ENCODE measurements at places on chromosomes 6 and 20.

DNA sequence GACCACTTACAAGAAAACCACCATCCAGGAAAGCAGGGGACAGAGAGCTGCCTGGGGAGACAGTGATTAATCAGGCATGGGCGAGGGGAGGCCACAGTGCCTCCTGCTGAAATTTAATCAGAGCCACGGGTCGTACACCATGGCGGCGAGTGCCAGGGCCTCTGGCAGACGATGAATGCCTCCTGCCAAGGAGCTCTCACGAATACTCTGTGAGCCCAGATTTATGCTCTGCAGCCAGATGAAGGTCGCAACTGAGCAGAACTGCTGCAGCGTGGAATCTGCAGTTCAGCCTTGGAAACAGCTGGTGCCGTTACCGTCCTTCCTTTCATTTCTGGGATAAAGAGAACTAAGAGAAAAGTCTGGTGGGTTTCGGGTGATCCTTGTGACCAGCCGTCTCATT lies 85.6 kb downstream of the BFSP1 start:
- no peak for DNase-seq

DNA sequence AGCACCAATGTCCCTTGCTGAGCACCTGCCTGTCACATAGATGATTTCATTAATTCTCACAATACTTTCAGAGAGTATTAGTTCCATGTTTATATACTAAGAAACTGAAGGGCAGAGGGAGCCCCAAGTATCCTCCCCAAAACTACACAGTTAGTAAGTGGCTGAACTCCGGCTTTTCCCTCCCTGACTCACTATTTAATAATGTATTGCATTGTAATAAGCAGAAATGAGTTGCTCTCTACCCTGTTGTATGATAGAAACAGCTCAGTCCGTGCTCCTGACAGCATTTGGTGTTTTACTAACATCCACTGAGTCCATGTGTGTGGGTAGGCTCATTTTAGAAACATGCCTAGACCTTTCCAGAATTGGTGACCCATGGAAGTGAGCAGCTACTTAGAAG lies 76.8 kb downstream of the OLIG3 start:
- no peak for DNase-seq

DNA sequence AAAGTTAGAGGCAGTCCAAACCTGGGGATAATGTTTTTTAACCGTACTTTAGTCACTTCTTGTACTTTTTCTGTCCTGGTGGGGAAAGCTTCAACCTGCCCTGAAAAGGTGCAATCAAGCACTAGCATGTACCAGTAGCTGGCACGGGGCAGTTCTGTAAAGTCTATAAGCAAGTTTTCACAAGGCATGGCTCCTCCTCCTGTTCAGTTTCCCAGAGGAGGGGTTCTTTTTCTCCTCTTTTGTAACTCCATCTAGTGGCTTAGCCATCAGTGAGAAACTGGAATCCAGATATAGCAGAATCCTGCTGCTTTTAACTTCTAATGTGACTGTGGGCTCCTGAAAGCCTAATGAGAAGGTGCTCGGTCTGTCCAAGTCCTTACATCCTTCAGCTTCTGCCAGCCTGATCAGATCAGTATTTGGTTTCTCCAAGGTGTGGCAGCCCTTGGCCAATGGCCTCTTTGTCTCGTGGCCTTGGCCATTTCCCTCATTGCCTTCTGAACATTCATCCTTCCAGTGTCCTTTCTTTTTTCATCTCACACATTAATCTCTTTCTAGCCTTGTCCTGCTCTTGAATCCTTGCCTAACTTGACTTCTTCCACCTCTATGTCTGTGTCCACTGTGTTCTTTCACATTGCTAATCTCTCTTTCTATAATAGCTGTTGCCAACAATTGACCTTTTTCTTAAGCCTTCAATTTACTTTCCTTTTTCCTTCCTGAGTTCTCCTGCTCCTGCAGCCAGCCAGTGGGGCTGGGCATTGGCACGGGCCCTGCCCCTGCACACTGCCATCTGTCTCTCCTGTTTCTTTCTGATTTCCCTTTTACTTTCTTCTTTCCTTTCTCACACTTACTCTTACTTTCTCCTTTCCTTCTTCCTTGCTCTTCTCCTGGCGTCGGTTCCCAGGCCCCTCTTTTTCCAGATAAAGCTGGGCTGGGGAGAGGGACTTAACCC lies 222.0 kb upstream of the SYNCRIP start:
- no peak for DNase-seq

DNA sequence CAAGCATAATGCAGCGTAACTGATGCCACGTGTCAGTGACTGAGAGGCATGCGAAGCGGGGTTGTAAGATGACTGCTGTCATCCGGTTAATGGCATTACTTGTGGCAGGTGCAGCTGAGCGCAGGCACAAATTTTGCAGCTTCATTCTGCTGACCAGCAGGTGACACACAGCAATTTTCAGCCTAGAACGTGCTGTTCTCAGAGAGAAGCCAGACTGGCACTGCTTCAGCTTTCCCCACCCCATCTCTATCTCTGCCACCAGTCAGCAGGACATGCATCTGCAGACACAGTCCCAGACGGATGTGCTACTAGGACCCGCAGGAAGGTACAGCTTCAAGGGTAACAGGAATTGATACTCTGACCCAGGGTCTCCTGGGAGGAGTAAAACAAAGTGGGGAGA lies 221.8 kb downstream of the KIF16B start:
- no peak for DNase-seq

DNA sequence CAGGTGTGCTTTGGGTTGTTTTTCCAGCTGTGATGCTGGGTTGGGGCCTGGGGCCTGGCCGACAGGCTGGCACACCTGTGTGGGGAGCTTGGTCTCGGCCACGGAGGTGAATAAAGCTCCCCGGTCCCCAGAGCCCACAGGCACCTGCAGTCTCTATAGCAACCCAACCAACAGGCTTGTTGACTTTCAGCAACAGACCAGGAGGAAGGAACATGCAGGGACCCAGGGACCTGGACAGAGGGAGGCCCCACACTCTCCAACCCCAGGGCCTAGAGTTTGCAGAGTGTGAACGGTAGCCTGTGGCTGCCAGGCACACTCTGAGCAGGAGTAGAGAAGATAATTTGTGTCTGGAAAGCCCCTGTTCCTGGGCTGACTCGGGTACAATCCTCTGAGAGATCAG lies 14.6 kb upstream of the SYNJ2 start:
- no peak for DNase-seq

DNA sequence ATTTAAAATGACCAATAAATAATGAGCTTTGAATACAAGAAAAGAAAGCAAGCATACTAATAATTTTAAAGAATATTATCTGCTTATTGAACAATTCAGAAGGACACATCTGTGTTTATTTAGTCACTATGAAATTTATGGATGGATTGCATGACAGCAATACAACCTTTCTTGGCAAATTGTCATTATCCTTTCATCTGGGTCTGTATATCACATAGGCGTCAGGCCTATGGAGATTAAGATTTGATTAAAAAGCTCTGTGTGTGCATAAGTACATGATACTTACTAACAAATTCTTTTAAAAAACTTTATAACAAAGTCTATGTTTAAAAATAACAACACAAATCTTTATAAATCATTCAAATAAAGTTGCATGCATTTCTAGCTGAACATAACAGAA lies 1394.4 kb downstream of the KHDRBS2 start:
- DNase-seq, result no peak

DNA sequence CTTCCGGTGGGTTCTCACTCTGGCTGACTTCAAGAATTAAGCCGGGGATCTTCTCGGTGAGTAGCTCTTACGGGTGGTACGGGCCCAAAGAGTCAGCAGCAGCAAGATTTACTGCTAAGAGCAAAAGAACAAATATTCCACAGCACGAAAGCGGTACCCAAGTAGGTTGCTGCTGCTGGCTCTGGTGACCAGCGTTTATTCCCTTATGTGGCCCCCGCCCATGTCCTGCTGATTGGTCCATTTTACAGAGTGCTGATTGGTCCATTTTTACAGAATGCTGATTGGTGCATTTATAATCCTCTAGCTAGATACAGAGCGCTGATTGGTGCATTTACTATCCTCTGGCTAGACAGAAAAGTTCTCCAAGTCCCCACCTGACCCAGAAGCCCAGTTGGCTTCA lies 44.3 kb downstream of the FAM50B start:
- no peak for DNase-seq

DNA sequence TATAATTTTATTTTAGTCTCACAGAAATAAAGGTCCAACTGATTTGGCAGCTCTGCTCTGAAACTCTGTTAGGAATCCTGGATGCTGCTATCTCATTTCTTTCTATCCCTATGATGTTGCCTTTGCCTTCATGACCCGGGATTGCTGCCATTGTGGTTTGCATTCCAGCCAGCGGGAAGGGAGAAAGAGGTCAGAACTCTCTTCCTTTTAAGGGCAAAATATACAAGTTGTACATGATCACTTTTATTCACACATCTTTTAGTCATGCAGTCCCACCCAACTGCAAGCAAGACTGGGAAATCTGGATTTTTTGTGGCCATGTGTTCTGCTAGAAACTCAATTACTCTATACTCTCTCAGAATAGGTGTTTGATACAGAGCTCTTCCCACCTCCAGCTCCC lies 263.1 kb upstream of the ZFP64 start:
- no peak for DNase-seq

DNA sequence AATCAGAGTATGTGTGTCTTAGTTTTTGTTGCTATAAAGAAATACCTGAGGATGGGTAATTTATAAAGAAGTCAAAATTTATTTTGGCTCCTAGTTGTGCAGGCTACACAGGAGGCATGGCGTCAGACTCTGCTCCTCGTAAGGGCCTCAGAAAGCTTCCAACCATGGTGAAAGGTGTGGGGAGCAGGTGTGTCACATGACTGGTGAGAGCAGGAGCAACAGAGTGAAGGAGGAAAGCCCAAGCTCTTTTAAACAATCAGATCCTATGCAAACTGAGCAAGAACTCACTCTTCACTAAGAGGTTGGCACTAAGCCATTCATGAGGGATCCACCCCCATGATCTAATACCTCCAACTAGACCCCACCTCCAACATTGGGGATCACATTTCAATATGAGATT lies 1524.3 kb downstream of the HACE1 start:
- DNase-seq, result no peak

DNA sequence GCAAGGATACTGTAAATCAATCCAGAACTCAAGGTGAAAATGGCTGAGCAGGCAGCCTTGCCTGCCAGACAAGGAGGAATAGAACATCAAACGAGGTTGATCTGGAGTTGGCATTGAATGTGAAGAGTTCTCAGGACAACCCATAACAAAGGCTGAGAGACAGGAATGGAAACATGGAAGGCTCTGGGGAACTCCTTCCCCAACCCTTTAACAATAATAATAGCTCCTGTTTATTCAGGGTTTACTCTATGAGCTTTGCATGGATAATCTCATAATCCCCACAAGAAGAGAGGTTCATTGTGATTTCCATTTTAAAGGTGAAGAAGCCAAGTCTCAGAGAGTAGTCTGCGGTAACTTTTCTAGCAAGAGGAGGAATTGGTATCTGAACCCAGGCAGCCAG lies 151.7 kb downstream of the SOD2 start:
- DNase-seq, result no peak

- no peak for DNase-seq
Observed at GRCh38 chr6:169249057-169249456, 4.6 kb downstream of the THBS2 start.

DNA sequence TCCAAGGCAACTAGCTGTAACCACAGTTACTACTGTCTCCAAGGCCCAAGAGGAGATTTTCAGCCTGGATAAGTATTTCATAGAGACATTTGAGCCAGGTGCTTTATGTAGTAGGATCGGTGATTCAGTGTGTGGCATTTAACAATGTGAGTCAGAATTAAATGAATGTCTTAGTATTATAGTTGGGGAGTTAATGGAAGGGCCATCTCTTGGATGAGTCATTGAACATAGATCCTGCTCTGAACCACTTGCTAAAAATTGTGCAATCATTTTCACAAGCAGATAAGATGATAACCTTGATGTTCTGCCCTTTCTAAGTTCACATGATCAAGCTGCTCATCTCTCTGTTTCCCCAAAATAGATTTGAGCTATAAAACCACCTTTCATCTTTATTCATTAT lies 668.9 kb upstream of the CITED2 start:
- DNase-seq, result peak; percentile 9

GRCh38 chr20:8435285-8436035 lies 303.4 kb downstream of the PLCB1 start:
- DNase-seq, result no peak

GRCh38 chr6:85669735-85670194 lies 27.1 kb upstream of the SYNCRIP start:
- DNase-seq, result peak; percentile 27

- no peak for DNase-seq
Observed at GRCh38 chr6:136611133-136611532, 60.9 kb upstream of the MAP7 start.

GRCh38 chr6:13068586-13069210 lies 259.6 kb downstream of the TBC1D7 start:
- DNase-seq, result no peak

GRCh38 chr20:868279-868678 lies 34.8 kb downstream of the FAM110A start:
- no peak for DNase-seq

DNA sequence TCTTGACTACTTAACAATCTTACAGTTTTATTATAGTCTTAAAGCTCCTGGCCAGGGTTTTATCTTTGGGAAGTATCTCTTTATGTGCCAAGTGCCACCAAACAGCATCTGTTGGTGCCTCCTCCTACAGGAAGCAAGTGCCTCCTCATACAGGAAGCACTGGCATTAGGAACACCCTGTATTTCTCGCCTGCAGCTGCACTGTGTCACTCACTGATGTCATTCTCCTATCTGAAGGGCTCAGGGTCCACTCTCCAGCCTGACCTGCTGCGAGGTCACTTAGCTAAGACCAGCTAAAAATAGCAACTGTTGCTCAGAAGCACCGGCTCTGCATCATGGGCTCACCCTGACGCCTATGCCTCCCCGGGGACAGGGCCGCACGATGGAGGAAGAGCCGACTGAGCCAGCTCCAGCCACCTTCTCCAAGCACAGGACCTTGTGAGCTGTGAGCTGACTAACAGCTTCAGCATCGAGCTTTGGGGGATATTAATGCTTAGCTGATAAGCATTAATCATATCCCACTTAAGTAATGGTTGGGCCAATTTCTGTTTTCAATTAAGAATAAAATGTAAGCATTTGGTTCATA lies 66.3 kb upstream of the CD93 start:
- DNase-seq, result no peak

DNA sequence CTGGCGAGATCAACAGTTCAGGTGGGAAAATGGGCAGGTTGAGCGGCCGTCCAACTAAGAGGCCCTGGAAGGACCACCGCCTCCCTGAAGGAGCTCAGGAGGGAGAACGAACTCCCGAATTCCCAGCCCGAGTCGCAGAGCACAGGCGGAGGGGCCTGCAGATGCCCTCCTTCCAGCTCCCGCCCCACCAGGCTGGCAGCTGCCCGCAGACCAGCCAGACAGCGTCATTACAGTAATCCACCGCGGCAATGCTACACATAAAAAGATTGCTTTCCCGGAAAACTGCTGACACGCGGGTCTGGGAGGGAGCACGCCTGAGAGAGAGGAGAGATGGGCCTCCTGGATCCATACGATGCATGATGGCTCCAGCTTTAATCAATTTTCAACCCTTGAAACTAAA lies 30.5 kb upstream of the SLCO4A1 start:
- no peak for DNase-seq

DNA sequence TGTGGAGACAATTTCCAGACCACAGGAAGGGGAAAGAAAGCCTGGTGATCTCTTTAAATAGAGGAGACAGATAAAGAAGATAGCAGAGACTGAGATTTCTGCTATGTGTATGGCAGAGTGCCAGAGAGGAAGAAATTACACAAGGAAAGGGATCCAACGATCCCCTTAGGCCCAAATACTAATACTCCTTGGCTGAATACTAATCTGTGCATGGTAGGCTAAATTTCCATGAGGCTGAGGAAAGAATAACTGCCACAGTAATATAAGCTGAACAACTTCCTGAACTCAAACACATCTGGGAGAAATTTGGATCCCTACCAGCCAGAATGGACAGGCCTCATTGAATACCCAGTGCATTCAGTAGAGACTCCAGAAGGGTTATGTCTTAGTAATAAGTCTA lies 83.3 kb upstream of the TNFAIP3 start:
- DNase-seq, result no peak
